Activated T-helper 1 cell treated with anti-CD3 and anti-CD28 coated beads, Interleukin-2, amount 50 U/mL, for 16 hours (primary cell): ENCODE measurements at places on chromosomes 5 and 9.

DNA sequence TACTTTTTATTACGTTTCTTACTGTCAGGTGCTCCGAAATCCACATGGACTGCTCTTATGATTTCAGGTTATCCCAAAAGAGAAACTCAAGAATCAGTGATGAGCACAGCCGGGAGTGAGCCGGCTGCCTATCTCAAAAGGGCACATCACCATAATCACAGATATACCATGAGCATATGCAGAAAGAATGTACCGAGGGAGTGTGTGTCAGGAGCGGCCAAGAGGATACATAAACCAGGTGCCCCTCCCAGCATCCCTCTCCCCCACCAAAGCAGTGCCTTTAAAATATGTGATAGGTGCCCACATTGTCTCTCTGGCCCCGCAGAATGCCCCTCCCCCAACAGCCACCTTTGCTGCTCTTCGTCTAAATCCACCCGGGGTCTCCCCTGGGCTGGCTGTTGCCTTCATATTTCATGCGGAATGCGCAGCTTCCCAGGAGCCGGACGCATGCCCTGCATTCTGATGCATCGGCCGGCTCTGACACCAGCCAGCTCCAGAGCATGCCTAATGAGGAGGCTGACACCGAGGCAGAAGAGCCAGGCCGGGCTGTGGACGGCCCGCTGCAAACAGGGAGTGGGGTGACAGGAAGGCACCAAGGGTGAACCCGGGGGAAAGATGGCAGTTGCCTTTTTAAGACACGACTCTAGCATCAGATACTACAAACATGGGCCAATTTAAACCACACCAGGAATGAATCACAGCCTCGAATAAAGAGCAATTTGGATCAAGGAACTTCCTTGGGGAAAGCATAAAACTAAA, 652.3 kb downstream of the BNC2 start:
- DNase-seq, result no peak

- no peak for DNase-seq
Measured at GRCh38 chr5:80189201-80189600, 66.6 kb downstream of the SERINC5 start.

- DNase-seq, result no peak
Measured at GRCh38 chr5:106730912-106731311, 939.8 kb downstream of the EFNA5 start.

- DNase-seq, result peak; percentile 44
Measured at GRCh38 chr9:129139233-129139992, 28.2 kb downstream of the PTPA start.

GRCh38 chr9:109383356-109383755, 62.5 kb upstream of the EPB41L4B start:
- no peak for DNase-seq

GRCh38 chr9:129908906-129909305, 73.6 kb downstream of the USP20 start:
- no peak for DNase-seq

DNA sequence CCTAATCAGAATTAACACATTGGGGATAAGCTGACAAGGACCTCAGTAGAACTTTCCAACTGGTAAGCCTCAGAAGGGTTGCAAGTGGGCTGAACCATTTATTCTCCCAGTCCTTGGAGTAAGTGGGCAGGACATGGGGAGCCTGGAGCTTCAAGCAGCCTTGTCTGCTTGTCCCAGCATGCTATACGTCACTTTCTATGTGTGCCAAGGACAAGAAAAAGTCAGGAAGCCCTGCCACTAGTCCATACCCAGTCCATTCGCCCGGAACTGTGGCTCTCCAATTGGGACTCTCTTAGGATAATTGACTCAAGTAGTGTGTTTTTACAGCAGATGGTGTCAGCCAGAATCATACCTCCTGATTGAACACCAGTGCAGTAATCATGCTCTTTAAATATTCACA, 62.6 kb upstream of the FRRS1L start:
- DNase-seq, result no peak

DNA sequence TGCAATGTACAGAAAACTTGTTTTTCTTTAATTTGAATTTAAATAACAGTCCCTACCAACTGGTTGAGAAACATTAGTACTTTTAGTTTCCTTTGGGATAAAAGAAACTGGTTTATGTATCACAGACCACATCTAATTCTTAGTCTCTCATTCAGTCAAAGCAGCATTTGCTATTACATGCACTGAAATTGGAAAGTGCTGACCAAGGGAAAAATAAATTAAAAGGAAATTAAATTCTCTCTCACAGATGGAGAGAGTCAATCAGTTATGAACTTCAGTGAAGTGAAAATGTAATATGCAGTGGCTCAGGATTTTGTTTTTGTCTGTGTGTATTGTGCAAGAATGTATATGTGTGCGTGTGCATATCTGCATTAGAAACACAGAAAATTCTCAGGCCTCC, 121.7 kb downstream of the TUSC1 start:
- no peak for DNase-seq

DNA sequence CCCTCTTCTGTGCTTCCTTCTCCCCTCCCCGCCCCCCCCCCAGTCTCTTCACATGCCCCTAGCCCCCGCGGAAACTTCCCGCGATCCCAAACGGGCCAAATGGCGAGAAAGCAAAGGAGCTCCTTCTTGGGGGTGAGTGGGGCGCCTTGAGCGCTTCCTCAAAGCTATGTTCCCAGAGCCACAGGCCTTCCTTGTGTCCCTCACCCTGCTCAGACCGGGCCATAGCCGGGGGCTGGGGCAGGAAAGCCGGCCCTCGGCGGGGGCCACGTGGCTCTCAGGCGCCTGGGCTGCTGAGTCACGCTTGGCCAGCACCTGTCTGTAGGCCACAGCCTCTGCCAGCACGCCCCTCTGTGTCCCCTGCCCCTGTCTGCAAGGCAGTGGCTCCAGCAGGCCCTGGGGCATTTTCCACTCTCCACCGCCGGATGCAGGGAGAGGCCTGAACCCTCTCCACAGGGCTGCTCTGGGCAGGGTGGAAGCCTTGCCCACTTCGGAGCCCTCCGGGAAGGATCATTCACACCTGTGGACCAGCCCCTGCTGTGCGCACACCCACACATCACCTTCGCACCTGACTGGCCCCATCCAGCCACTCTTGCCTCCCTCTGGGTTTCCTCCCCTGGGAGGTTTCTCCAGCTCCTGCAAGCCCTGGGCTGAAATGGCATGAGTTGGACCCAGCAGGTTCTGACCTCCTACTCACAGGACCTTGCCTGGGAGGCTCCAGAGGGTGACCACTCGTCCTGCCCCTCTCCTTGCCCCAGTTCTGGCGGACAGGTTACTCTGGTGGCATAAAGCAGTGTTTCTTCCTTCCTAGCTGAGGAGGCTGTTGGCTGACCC, 1.2 kb upstream of the SQSTM1 start:
- peak; percentile 27 for DNase-seq
